ENCODE measurements at places on chromosomes 2 and 18.

GRCh38 chr2:162062559-162062958 lies 11.5 kb downstream of the DPP4 start:
- no peak for DNase-seq
- H3K27me3 ChIP-seq = no peaks in the 10 kb centered on the region
- H3K36me3 ChIP-seq = peaks cover 82% of the 10 kb centered on the region
- H3K4me1 ChIP-seq = peaks cover 77% of the 10 kb centered on the region
- H3K4me3 ChIP-seq = peak overlapping the region; percentile 34

DNA sequence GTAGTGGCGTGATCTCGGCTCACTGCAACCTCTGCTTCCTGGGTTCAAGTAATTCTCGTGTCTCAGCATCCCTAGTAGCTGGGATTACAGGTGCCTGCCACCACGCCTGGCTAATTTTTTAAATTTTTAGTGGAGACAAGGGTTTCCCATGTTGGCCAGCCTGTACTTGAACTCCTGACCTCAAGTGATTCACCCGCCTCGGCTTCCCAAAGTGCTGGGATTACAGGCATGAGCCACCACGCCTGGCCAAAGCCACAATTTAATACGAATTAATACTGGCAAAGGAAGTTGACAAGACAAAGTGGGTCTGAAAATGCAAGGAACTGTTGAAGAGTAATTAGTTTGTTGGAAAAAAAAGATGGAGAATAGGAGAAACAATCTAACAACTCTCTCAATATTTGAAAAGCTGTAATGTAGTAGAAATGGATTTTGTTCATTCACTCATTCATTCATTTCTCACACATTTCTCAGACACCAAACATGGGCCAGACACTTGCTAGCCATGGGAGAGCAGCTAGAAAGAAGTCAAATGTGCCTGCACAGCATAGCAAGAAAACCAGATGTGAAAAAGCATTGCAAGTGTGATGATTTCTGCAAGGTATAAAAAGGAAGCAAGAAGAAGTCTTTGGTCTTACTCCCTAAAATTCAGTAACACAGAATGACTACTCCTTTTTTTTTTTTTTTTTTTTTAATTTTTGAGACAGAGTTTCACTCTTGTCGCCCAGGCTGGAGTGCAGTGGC lies 39.4 kb upstream of the ATL2 start:
- H3K4me3 ChIP-seq = no peak overlapping the region
- peaks cover 13% of the 10 kb centered on the region for H3K27me3 ChIP-seq
- DNase-seq = no peak
- no peaks in the 10 kb centered on the region for H3K4me1 ChIP-seq
- no peak overlapping the region for H3K27ac ChIP-seq

DNA sequence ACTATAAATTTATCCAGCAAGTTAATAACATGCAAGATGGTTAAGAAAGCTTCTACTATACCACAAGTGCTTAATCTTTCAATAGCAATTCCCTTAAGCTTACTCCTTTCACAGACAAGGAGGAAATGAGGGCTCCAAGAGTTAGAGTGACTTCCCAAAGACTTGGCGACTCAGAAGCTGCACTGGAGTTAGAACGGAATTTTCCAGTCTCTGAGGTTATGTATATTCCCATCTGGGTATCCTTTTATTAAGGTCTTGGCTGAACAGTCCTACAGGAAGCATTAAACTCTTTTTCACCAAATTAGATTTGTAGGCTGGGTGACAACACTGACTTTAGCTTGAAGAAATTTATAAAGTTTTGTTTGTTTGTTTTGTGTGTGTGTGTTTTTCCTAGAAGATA lies 256.9 kb upstream of the DPP10 start:
- no peak for DNase-seq
- H3K36me3 ChIP-seq = no peaks in the 10 kb centered on the region
- no peak overlapping the region for H3K27ac ChIP-seq
- no peak overlapping the region for H3K4me3 ChIP-seq
- H3K4me1 ChIP-seq = peaks cover 2% of the 10 kb centered on the region

DNA sequence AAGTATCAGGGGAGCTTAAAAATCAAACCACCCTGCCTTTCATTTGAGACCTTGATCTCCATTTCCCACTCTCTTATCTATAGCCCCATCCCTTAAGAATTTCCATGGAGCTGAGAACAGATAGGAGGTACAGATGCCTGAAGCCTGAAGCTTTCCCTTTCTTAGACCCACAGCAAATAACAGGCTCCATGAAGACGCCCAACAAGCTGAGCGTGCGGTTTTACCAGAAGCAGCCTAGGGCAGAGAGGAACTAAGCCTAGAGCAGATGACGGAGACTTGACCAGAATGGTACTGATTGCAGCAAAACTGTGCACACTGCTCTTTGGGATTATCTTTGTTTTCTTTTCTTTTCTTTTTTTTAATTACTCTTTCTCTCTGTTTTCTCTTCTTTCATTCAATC lies 1.7 kb upstream of the ERBB4 start:
- no peak overlapping the region for H3K4me3 ChIP-seq
- H3K36me3 ChIP-seq = no peaks in the 10 kb centered on the region
- no peak for DNase-seq

DNA sequence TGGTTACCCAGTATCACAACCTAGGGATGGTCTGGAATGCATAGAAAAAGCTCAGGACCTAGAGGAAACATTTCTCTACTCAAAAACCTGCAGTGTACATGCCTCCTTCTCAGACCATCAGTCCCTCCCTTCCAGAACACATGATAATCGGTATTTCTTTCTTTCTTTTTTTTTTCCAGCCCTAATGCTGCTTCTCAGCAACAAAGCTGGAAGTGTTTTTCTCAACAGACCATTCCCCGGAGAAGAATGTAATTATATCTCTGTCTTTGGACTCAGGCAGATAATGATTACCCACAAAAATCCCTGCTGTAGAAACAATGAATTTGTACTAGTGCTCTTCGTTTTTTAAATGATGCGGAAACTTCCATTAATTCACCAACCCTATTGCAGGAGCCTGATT lies 44.1 kb upstream of the NDUFV2 start:
- no peak overlapping the region for H3K27ac ChIP-seq
- peaks cover under 1% of the 10 kb centered on the region for H3K36me3 ChIP-seq
- H3K4me3 ChIP-seq = no peak overlapping the region
- no peak for DNase-seq

DNA sequence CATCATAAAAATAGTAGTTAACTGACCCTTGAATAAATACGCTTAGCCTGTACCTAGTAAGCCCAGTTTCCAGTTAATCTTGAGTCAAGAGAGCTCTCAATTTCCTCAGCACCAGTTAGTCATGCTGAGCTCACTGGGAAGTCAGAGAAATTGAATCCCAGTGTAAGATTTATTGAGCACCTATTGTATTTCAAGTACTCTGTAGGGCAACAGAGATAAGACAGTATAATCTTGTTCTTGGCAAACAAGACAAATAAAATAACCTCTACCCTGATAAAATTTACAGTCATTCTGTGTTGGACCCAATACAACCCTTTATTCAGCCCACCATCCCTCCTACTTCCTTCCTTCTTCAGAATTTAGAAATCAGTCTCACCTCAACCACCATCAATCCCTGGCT lies 71.9 kb upstream of the NRP2 start:
- H3K36me3 ChIP-seq = peaks cover 7% of the 10 kb centered on the region
- peaks cover 2% of the 10 kb centered on the region for H3K27me3 ChIP-seq
- no peak overlapping the region for H3K4me3 ChIP-seq
- H3K27ac ChIP-seq = peak overlapping the region; percentile 62
- H3K4me1 ChIP-seq = peaks cover 57% of the 10 kb centered on the region

GRCh38 chr2:152186262-152186661 lies 10.7 kb upstream of the STAM2 start:
- H3K4me3 ChIP-seq = no peak overlapping the region
- peaks cover 12% of the 10 kb centered on the region for H3K4me1 ChIP-seq
- H3K27ac ChIP-seq = no peak overlapping the region
- DNase-seq = no peak

- H3K4me3 ChIP-seq = no peak overlapping the region
- no peaks in the 10 kb centered on the region for H3K4me1 ChIP-seq
- no peak for DNase-seq
- no peak overlapping the region for H3K27ac ChIP-seq
These were observed 63.9 kb downstream of the PXDN start for GRCh38 chr2:1680222-1681016.

DNA sequence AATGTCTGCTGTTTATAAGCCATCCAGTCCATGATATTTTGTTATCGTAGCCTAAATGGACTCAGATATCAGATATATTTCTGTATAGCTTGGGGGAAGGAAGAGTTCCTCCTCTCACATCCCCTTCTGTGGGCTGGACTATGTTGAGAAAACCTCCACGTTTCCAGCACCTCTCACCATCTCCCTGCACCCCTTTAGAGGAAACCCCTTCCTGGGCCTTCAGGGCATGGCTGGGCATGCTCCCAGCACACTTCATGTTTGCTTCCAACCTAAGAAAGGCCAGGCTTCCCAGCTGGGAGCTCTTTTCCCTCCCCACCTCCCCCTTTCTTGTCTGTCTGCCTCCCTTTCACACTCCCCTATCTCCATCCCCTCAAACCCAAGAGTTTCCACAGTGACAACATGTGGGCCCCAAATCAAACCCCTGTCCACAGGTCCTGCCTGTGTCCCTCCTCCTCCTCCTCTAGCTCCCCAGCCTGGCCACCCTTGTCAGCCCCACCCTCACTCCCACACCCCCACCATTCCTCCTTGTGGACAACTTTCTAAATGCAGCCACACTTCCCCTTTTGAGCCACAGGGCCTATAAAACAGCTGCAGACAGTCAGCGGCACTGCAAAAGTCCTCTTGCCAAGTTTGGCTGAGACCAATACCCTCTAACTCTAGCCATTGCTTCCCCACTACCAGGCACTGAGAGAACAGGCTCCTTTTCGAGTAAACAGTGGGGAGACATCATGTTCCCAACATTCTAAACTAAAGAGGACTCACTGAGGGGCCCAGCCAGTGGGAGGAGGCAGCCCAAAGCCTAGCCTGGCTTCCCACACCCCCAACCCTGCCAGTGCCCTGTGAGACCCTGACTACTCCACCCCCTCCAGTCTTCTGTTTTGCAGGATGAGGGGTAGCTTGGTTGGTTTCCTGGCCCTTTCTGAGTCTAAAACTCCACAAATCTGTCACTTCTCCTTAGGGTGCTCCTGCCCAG lies 120.5 kb downstream of the ZFP36L2 start:
- H3K4me3 ChIP-seq = no peak overlapping the region
- no peak for DNase-seq
- peaks cover 11% of the 10 kb centered on the region for H3K36me3 ChIP-seq
- H3K4me1 ChIP-seq = no peaks in the 10 kb centered on the region

DNA sequence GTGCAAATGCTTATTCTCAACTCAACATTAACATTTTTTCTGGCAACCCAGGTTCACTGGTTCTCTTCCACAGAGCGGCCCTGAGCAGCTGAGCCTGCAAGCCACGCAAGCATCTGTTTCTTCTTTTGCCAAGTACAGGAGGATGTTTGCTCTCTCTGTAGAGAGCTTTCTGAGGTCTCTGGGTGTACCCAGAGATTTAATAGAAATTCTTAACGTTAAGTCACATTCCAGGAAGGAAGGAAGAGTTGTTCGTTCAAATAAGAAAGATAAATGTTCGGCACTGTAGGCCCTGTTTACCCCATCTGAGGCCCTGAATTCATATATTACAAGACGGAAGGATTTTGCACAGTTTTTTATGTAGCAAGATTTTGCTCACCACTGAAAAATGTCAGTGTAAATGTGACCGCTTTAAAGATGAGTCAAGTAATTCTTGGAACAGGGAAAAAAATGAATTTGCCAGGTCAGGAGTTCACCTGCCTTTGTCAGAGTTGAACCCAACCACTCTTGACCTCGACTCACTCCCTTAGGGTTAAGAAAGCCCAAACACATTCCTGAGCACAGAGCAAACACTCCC lies 30.1 kb downstream of the KCTD18 start:
- no peak for DNase-seq
- H3K4me1 ChIP-seq = peaks cover 12% of the 10 kb centered on the region
- no peak overlapping the region for H3K4me3 ChIP-seq
- H3K27ac ChIP-seq = peak overlapping the region; percentile 68

DNA sequence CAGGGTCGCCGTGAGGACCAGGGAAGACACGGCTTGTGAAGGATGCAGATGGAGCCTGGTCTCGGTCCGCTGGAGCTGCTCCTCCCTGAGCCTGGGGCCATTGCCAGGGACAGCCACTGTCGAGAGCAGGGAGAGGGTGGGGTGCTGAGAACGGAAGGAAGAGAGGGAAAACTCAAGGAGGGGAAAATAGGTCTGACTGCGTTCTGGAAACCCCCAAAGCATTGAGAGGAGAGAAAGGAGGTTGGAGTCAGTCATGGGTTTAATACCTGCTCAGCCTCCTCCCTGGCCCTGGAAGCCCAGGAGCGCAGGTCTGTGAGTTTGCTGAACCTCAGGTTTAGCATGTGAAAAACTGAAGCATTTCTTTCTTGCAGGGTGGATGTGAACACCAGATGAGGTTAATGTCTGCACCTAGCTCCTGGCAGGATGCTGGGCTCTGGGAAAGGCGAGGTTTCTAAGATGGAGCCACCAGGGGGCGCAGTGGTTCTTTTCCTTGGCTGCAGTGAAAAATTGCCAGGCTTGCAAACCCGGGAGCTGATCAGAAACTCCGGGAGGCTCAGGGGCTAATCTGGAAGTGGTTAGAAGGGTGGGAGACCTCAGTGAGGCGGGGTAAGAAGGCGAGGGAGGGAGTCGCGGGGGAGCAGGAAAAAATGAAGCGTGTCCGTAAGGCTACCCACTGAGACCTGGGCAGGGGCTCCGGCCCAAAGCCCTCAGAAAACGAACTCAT lies 33.6 kb upstream of the RNF149 start:
- H3K27ac ChIP-seq = no peak overlapping the region
- peaks cover 20% of the 10 kb centered on the region for H3K4me1 ChIP-seq
- no peaks in the 10 kb centered on the region for H3K36me3 ChIP-seq
- peak; percentile 56 for DNase-seq

DNA sequence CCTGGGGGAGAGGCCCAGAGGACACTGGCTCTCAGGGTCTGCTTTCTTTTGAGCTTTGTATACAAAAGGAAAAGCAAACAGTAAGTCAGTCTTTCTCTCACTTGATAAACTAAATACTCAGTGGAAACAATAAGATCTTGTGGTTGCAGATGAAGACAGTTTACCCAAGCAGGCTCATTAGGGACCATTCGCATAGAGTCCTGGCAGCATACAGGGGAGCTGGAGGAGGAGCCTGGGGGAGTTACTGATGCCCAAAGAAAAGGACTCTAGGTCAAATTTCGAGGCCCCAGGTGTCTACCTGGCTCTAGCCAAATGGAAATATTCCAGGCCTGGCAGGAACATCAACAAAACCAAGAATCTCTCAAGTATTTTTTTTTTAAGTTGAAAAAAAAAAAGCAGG lies 225.3 kb downstream of the CNTNAP5 start:
- H3K4me3 ChIP-seq = no peak overlapping the region
- H3K4me1 ChIP-seq = no peaks in the 10 kb centered on the region
- H3K27ac ChIP-seq = no peak overlapping the region
- no peaks in the 10 kb centered on the region for H3K27me3 ChIP-seq

DNA sequence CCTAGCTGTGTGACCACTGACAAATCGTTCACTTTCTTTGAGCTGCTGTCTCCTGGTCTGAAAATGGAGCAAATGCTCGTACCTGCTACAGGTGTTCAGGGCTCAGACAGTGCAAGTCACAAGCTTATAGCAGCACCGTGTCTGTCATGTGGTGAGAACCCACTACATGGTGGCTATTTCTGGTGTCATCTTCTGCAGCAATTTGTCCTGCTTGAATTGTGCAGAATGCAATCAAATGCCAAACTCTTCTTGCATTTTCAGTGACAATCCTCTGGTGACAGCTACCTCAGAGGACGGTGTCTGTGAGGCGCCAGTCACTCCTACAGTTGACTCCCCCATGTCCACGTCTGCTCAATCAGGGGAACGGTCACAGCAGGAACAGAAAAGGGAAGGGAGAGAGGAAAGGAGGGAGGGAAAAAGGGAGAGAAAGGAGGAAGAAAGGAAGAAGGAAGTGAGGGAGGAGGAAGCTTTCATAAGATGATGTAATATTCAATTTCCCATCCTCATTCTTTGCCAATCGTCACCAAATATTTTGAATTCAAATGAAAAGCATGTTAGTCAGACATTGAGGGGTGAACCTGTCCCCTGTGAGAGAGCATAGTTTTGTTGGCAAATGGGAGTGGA lies 122.2 kb downstream of the BCL2 start:
- H3K4me3 ChIP-seq = no peak overlapping the region
- no peak overlapping the region for H3K27ac ChIP-seq
- H3K27me3 ChIP-seq = no peaks in the 10 kb centered on the region
- H3K36me3 ChIP-seq = peaks cover 14% of the 10 kb centered on the region

Data from activated T-helper 2 cell treated with anti-CD3 and anti-CD28 coated beads, Interferon-gamma antibody, Interleukin-2, Interleukin-4, amounts not matched to agents 10 μg/mL and 5 μg/mL and 100 μg/mL, durations not matched to agents 14 hours and 24 hours and 36 hours (primary cell).